ENCODE measurements at places on chromosomes 1 and 21.
A peak's percentile ranks its signal among the peaks of the same experiment; 100 is the strongest.

GRCh38 chr1:170932236-170932635 lies 3.1 kb upstream of the MROH9 start:
- no peak for DNase-seq

DNA sequence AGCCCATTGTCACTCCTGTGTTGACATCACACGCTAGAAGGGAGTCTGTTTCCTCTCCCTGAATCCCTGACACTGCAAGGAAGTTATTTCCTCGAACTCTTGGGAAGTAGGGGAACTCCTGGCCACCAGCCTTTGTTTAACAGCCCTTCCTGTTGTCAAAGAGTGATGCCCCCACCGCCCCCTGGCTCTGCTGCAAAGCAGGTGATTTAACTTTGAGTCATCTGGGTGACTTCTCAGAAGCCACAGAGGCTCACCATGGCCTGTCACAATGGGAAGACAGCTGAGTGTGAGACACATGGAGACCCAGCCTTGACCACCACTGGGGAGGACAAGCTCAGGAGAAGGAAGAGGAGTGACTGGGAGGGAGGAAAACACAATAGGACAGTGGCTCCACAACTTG lies 182.8 kb downstream of the PSMG1 start:
- no peak for DNase-seq

- DNase-seq: peak; percentile 8
These were observed 23.0 kb upstream of the ZBTB40 start for GRCh38 chr1:22428672-22429071.

GRCh38 chr21:37528150-37528937 lies 161.8 kb downstream of the DYRK1A start:
- DNase-seq: no peak

GRCh38 chr1:203325418-203326091 lies 20.2 kb downstream of the BTG2 start:
- no peak for DNase-seq

DNA sequence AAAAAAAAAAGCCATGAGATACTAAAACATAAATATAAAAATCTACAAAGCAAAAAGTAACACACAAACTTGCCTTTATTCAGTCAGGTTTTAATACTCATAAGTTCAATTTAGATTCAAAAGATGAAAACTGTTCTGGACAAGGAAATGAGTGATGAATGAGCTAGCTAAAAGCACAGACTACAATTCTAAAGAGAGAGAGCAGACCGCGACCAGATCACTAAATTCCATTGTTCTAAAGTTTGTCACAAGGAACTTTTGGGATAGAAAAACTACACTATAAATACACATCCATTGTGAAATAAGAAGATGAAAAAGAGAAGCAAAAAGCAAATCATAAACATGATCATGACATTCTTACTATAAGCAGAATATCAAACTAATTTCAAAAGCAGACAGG lies 1.7 kb downstream of the ODF2L start:
- no peak for DNase-seq
